Stimulated activated CD8-positive, alpha-beta memory T cell treated with anti-CD3 and anti-CD28 coated beads, Interleukin-4, amount 100 ng/mL, for 4 hours (primary cell): ENCODE measurements at places on chromosomes 3 and 15.

- no peak for DNase-seq
Observed at GRCh38 chr15:51809457-51809856, 20.0 kb upstream of the TMOD3 start.

DNA sequence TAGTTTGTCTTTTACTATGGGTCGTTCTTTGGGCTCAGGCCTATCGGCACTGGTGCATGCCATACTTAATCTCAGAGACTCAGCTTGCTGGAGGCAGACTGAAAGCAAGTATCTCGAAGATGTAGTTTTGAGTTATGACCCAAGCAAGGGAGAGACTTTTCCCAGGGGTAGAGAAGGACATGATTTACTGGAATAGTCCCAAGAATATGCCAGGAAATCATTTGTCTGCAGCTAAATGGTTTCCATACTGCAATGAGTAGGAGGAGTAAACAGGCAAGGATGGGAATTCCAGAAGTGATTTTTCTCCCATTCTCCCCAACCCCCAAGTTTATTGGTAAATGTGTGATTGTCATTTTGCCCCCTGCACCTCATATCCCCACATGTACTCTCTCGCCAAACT, 35.4 kb upstream of the LACTB start:
- DNase-seq, result no peak

DNA sequence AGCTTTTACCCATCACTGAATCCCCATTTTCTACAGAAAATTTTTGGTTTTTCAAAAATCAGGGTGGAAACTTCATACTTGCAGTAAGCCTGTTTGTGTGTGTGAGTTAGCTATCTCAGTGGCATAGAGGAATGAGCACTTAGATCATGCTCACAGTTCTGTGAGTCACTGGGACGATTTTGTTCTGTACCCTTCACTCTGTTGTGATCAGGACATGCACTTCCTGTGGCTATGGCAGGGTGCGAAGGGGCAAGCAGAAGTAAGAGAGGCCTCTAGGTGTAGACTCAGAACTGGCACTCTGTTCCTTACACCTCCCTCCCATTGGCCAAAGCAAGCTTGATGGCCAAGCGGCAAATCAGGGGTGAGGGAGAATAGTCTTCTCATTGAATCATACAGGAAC, 11.6 kb downstream of the NIPA2 start:
- no peak for DNase-seq

- DNase-seq, result no peak
Observed at GRCh38 chr3:42723219-42723618, 20.6 kb upstream of the HHATL start.

- no peak for DNase-seq
Observed at GRCh38 chr3:70919091-70919490, 606.7 kb upstream of the MDFIC2 start.
